NCI-H146 (cell line): ENCODE measurements at places on chromosomes 13 and 19.

GRCh38 chr19:5326986-5327623 lies 13.5 kb downstream of the PTPRS start:
- no peak for DNase-seq

GRCh38 chr13:110593430-110594130 lies 21.8 kb upstream of the NAXD start:
- DNase-seq = peak; percentile 62

DNA sequence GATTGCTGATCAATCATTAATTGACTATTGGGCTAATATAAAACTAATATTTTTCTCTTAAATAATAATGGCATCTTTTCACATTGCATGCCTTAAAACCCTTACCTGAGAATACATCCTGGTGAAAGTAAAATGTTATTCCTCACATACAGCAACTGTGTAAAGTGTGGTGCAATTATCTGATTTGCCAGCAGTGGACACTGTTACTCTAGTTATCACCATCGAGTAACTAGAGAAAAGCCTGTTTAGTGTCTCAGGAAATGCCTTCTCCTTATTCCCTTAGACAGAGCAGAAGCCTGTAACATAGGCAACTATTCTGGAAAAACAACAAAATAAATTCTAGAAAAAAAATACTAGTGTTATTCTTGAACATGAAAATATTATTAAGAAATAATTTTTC lies 459.8 kb downstream of the FGF14 start:
- DNase-seq = peak; percentile 76

- DNase-seq = no peak
Observed at GRCh38 chr13:51673165-51673564, 88.9 kb downstream of the WDFY2 start.

DNA sequence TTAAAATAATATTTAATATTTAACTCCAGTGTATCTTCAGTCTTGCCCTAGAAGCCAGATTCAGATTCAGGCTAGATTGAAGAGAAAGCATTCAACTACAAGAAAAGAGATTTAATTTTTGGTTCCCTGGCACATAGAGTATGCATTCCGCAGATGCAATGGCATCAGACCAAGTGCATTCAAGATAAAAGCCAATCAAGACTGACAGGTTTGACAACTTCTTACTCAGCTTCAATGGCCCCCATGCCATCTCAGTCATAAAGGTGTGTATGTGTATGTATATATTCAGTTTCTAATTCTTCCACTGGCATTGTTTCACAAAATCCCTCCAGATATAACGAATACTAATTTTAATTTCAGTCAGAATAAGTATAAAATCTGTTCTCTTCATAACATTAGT lies 650.8 kb upstream of the GPC6 start:
- DNase-seq = no peak

- DNase-seq = no peak
Observed at GRCh38 chr19:40144151-40144550, 47.1 kb upstream of the MAP3K10 start.

DNA sequence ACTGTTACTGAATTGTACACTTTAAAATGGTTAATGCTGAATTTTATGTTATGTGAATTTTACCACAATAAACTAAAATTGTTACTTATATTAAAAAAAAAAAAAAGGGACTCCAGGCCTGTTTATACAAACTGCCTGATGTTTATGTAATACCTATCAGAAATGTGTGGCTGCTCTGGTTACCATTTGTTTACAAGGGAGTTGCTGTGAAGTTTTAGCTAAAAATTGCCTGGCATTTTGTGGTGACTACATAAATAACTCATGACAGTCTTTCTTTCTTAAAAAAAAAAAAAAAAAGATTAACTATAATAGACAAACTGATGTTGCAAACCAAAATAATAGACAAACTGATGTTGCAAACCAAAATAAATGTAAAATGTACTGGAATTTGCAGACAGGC lies 71.8 kb downstream of the CDADC1 start:
- DNase-seq = no peak

GRCh38 chr13:93674337-93674755 lies 447.7 kb downstream of the GPC6 start:
- DNase-seq = no peak

GRCh38 chr13:83295686-83296085 lies 586.6 kb downstream of the SLITRK1 start:
- DNase-seq = no peak

DNA sequence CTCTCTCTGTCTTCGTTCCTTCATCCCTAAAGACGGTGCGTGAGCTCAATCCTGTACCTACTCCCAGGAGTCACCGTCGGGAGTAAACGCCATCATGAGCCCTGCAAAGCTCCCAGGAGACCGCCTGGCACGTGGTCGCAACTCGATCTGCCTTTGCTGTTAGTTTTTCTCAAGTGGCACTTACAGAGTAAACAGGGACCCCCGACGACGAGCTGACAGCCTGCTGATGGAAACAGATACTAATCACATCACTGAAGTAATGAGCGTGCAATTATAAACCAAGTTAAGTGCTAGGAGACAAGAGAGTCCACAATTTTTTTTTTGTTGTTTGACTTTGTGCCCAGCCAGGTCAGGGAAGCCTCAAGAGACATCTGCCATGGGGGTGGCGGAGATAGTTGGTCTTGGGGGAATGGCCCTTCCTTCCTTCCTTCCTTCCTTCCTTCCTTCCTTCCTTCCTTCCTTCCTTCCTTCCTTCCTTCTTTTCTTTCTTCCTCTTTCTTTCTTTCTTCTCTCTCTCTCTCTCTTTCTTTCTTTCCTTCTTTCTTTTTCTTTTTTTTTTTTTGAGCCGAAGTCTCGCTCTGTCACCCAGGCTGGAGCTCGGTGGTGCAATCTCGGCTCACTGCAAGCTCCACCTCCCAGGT lies 23.6 kb downstream of the CACNG6 start:
- peak; percentile 25 for DNase-seq

GRCh38 chr19:44732235-44733014 lies 16.1 kb upstream of the BCL3 start:
- no peak for DNase-seq

GRCh38 chr13:30705680-30706079 lies 29.7 kb upstream of the ALOX5AP start:
- no peak for DNase-seq

DNA sequence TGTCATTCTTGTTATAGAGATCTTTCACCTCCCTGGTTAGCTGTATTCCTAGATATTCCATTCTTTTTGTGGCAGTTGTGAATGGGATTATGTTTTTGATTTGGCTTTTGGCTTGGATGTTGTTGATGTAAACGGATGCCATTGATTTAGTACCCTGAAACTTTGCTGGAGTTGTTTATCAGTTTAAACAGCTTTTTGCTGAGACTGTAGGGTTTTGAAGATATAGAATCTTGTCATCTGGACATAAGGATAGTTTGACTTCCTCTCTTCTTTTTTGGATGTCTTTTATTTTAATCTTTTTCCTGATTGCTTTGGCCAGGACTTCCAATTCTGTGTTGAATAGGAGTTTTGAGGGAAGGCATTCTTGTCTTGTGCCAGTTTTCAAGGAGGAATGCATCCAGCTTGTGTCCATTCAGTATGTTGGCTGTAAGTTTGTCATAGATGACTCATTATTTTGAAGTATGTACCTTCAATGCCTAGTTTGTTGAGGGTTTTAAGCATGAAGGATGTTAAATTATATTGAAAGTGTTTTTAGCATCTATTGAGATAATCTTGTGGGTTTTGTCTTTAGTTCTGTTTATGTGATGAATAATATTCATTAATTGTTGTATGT lies 16.8 kb downstream of the ZNF431 start:
- DNase-seq = no peak

GRCh38 chr19:34181111-34181864 lies 9.0 kb downstream of the LSM14A start:
- no peak for DNase-seq

- peak; percentile 24 for DNase-seq
Observed at GRCh38 chr19:46049597-46049996, 8.8 kb upstream of the IGFL4 start.

GRCh38 chr19:3365093-3365835 lies 1.1 kb upstream of the NFIC start:
- DNase-seq = no peak

GRCh38 chr13:28000567-28000966 lies 12.1 kb upstream of the URAD start:
- no peak for DNase-seq

- DNase-seq = no peak
Observed at GRCh38 chr13:107482688-107483087, 732.6 kb downstream of the LIG4 start.

GRCh38 chr13:113455384-113455783 lies 2.1 kb upstream of the ADPRHL1 start:
- DNase-seq = no peak

DNA sequence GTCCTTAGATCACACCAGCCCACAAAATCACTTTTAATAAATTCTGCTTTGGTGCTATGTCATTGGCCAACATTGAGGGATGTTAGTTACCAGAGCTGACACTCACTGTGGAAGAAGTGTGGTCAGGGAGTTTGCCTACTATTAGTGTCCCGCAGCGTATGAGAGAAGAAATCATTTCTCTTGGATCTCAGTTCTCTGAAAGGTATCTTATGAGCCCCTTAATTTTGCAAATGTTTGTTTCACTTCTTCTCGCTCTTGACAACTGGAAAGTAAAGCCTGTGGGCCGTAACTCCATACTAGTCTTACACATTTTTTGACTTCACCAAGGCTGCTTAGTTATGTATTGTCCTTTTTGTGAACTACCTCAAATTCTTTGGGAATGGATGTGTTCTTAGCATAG lies 80.9 kb downstream of the FLT1 start:
- no peak for DNase-seq

GRCh38 chr19:28948566-28948965 lies 264.4 kb downstream of the UQCRFS1 start:
- DNase-seq = no peak

DNA sequence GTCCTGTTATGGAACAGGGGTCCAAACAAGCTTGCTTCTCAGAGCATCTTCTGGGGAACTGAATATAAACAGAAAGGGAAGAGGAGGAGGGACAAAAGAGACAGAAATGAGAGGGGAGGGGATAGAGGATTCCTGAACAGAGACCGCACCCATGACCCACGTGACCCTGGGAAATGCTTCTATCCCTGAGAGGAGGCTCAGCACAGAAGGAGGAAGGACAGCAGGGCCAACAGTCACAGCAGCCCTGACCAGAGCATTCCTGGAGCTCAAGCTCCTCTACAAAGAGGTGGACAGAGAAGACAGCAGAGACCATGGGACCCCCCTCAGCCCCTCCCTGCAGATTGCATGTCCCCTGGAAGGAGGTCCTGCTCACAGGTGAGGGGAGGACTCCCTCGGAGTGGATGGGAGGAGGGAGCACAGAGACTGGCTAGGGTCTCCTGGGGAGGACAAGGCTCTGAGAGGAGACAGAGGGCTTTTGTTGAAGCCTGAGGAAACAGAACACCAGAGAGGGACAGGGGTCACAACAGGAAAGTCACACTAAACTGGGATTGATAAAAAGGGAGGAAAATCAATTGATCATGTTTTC lies at the start of gene CEACAM6:
Gene CEACAM6, plus strand, starts transcription at position 203 of the 586 bp plus-strand sequence. Its CDS starts 109 bp downstream, at position 312.
- DNase-seq = no peak

DNA sequence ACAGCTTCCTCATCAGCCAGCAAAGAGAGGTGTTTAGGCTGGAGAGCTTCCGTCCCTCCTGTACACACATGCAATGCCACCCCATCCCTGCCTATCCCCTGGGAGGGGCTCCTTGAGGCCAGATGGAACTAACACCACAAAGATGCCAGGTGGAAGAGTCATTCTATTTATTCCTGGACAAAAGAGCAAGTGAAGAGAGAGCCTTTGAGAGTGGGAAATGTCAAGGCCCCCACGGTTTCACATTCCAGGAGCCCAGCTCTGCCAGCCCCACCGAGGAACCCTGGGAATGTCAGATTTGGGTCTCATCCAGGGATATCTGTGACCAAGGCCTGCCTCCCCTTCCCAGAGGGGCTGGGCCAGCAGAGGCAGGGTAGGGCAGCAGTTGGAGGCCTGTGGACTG lies 30.8 kb upstream of the IGFL1 start:
- DNase-seq = no peak

DNA sequence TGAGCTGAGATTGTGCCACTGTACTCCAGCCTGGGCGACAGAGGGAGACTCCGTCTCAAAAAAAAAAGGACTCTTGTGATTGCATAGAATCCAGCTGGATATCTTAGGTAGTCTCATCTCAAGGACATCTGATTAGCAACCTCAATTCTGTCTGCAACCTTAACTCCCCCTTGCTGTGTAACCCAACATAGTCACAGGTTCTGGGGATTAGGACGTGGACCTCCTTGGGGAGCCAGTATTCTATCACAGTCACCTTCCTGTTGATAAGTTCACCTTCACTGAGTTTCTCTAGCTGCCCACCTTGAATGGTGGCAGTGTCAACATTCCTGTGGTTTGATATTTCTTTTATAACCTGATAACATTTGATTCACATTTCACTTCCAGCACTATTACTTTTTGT lies 27.2 kb downstream of the GPR18 start:
- DNase-seq = no peak

DNA sequence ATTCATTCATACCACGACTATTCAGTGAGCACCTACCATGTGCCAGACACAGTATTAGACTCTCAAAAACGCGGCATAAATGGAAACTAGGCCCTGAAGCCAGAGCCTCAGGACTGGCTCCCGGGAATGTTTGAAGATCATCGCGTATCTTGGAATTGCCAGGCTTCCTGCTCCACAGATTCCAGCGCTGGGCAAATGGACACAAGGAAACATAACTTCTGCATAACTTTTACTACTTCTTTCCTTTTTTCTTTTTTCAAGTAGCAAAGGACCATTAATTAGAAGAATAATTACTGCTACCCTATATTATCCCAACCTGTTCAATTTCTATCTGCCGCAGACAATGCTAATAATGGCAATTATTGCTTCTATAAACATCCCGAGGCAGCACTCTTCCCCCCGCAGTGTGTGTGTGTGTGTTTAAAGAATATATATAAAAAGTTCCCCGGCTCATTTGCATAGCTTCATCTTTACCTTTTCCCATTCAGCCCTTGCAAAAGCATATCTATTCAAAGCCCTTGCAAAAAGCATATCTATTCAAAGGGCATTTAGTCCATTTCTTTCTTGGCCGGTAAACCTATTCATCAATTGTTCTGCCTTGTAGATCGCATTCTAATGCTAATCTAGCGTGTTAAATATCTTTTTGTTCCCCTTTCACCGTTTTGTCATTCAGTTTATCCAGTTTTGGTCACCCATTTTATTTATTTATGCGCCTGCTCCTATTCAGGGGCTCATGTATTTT lies 6.1 kb downstream of the SOX21 start:
- peak; percentile 91 for DNase-seq

DNA sequence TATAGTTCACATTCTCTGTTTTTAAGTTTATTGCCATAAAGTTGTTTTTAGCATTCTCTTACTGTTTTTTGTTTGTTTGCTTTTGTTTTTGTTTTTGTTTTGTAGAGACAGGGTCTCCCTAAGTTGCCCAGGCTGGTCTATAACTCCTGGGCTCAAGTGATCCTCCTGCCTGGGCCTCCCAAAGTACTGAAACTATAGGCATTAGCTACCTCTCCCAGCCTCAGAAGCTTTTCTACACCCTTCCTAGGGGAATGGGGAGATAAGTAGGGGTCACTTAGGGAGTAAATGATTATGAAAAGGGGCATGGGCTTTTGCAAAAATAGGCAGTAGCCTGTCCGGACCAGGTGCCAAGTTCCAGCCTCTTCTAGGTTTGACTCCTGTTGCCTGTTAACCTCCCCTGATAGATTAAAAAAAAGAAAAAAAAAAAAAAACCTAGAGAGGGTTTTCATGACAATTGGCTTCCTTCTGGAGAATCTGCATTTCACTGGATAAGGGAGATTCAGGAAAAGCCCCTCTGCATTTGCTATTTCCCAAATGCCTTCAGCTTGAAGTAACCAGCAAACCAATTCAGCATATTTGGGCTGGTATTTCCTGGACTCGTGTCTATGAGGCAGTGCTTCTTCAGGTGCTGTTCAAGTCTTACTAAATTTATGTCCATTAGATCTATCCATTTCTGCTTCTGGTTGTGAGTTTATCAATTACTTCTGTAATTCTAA lies 216.8 kb downstream of the TM9SF2 start:
- no peak for DNase-seq

GRCh38 chr13:25503856-25504255 lies 132.1 kb downstream of the ATP8A2 start:
- DNase-seq = no peak
